ENCODE measurements at places on chromosomes 3 and 15. TPM values are rescaled to one million over a fixed set of nuclear protein-coding genes. Genes with fewer than 3 reads are reported as not detected.
A peak's percentile ranks its signal among the peaks of the same experiment; 100 is the strongest.

CMC1 gene
- 22.0 TPM for total RNA-seq

- no peak for DNase-seq
These were observed 165.5 kb downstream of the IL5RA start for GRCh38 chr3:2944628-2945027.

PARP14 gene
- total RNA-seq: 5.3 TPM

DNA sequence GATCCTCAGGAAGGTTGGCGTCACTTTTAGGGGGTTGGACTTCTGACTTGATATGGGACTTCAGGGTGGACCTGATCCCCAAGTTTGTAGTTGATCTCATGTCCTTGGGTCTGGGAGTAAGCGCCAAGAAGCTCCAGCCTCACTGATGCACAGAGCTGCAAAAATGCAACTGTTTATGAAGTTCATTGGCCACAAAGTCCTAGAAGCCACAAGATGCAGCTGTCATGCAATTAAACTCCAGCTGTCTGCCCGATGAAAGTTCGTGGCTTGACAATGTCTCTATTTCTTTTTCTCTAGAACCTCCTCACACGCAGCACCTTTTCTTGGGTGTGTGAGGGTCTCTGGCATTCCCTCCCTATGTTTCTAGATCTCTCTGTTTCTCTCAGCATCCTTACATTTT, 9.2 kb upstream of the ACAN start:
- DNase-seq: no peak

- DNase-seq: no peak
These were observed 297.9 kb downstream of the FHIT start for GRCh38 chr3:60953351-60953750.

DNA sequence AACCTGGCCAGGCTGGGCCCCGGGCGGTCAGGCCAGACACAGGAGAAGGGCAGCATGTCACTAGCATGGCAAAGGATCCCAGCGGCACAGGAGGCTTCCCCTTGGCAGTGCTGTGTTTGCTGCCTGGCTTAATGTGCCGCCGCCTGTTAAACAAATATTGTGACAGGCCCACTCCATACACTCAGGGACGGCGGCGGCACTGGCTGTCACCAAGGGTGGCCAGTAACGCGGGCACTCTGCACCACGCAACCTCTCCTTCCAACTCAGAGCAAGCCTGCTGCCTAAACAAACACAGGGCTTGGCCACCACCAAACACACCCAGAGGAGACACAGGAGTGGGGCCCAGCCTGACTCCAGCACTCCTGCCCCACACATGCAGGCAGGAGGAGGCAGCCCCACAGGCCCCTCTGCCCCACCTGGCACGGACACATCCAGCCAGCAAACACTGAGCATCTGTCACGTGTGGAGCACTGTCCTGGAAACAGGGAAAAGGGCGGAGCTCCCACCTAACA, 48.0 kb downstream of the TPRA1 start:
- no peak for DNase-seq

GRCh38 chr3:161247049-161247448, 25.9 kb downstream of the NMD3 start:
- no peak for DNase-seq

DNA sequence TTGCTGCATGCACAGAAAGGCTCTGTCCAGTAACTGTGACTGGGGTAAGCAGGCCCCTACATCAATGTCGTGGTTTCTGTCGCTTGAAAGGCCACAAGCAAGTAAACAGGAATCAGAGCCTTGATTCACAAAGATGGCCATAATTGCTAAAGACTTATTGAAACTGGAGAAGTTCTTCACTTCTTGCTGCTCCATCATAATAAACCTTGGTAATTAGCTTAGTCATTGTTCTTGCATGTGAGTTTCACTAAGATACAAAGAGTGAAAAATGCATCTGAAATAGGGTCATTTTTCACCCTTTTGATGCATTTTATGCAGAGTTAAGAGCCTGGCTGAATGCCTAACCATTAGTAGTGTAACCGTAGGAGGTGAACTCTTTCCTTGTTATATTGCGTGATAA, 3.2 kb downstream of the SEMA6D start:
- peak; percentile 7 for DNase-seq

GRCh38 chr3:114624047-114624445, 330.2 kb downstream of the TIGIT start:
- peak; percentile 18 for DNase-seq

DNA sequence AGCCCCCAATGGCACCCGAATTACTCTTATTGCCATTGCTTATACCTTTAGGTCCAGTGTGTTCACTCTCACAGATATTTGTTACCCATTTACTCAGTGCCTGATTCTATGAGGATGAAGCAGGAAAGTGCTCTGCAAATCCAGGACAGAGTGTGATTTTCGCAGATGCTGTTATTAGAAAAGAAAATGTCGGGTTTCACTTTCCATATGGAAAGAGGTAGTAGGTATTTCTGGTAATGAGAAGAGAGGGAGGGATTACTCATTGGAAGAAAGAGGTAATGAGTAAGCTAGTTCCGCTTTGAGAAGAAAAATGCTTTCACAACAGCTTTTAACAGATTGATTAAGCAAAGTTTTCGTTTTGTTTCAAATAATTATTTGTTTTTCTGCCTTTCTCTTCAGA, 336.3 kb upstream of the CFAP20DC start:
- no peak for DNase-seq

DNA sequence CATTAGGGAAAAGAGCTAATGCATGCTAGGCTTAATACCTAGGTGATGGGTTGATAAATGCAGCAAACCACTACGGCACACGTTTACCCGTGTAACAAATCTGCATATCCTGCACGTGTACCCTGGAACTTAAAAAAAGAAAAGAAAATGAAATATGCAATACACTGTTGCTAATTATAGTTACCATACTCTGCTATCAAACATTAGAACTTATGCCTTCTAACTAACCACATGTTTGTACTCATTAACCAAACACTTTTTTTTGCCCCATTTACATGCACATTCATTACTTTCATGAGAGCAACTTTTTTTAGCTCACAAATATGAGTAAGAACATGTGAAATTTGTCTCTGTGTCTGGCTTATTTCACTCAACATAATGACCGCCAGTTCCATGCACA, 253.1 kb downstream of the CGGBP1 start:
- DNase-seq: no peak

B3GALNT1 gene
- total RNA-seq: 3.5 TPM

DNA sequence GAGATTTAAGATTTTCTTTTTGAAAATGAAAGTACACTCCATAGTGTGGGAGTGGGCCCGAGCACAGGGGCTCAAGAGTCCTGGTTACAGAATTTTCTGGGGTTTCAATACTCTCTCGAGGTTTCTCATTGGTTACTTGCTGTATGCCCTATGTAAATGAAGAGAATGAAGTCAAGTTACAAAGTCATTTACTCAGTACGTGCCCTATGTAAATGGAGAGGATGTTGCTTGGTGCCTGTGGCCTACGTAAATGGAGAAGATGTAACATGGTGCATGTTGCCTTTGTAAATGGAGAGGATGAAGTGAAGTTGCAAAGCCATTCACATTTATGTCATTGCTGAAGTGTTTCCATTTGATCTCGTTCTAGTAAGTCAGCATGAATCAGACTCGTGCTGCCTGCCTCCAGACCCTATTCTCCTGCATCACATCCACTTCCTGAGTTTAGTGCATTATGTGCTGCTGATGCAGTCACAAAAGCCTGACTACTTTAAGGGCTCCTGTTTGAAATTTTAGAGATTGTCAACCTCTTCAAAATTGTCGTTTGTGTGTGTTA, 302.0 kb downstream of the ZBBX start:
- DNase-seq: no peak

DNA sequence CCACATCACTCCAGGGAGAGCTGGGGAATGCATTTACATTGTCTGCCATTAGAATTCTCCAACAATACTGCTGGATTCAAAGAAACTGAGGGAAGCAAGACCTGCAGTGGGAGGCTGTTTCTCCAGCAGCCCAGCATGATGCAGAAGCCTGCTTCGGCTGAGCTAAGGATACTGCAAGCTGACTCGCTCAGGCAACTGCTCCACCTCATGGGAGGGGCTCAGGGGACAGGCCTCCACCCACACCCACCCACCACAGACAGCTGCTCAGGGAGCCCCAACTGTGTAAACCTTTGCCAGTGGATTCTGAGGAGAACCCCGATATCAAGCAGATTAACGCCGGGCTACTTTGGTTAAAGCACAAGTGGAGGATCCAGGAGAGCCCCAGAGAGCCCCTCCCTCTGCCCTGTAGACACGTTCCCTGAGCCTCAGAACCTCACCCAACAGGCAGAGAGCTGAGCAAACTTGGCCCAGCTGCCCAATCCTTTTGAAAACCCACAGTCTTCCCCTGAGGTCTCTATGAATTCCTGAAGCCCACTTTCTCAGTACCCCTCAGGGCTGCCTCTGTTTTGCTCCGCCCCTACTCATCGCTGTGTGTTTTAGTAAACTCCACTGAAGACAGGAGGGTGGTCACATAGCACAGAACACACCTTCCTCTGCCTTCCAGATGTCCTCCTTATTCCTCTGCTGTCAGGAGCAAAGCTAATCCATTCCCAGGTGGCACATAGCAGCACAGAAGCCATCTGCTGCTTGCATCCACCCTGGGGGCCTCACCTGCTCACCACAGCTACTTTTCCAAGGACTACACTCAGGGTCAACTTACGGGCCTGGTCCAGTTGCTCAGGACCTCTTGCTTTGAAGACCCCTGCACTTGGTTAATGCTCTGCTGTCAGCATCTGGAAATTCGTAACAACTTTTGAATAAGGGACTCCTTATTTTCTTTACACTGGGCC, 269.0 kb downstream of the ABHD5 start:
- DNase-seq: no peak

CA12 gene
- total RNA-seq: 14.8 TPM

ILDR1 gene
- total RNA-seq: not detected
